ENCODE measurements at places on chromosomes 3 and 15. TPM values are rescaled to one million over a fixed set of nuclear protein-coding genes. Genes with fewer than 3 reads are reported as not detected.

The RNU5B-1 gene
- total RNA-seq = not detected

The POLR2M gene
- 98.0 TPM for total RNA-seq

The ST6GAL1 gene
- total RNA-seq = 3.2 TPM

The PATL2 gene
- total RNA-seq = 0.34 TPM

The ACAD11 gene
- total RNA-seq = 4.0 TPM

The ARNT2 gene
- total RNA-seq = 16.7 TPM

The PLA2G4D gene
- total RNA-seq = not detected

The TTLL13 gene
- total RNA-seq = 0.48 TPM

The SCG3 gene
- total RNA-seq = not detected

The ZNF197 gene
- total RNA-seq = 1.7 TPM

The LDHAL6B gene
- not detected for total RNA-seq

The PRR23B gene
- total RNA-seq = not detected

The FAM81A gene
- 14.6 TPM for total RNA-seq

The MLH1 gene
- 32.9 TPM for total RNA-seq

The AMOTL2 gene
- 41.2 TPM for total RNA-seq

The LMAN1L gene
- total RNA-seq = not detected

The LINGO1 gene
- total RNA-seq = 12.4 TPM
